ACHN (cell line): ENCODE measurements at places on chromosomes 11 and 22.
A peak's percentile ranks its signal among the peaks of the same experiment; 100 is the strongest.

DNA sequence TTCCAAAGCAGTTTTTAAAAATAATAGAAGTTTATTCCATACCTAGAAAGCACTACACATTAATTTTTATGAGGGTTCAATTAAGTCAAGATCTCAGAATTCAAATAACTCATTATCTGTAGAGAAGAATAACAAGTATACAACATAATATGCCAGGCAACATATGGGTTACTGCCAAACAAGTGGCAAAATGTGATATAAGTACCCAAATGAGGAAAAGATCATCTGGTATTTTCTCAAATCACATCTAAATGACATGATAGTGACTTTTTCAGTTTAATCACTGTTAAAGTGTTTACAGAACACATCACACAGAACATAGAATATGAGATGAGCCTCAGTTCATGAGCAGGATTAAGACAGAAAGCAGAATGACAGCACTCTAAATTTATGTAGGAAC lies 123.3 kb downstream of the FCHSD2 start:
- no peak for DNase-seq

DNA sequence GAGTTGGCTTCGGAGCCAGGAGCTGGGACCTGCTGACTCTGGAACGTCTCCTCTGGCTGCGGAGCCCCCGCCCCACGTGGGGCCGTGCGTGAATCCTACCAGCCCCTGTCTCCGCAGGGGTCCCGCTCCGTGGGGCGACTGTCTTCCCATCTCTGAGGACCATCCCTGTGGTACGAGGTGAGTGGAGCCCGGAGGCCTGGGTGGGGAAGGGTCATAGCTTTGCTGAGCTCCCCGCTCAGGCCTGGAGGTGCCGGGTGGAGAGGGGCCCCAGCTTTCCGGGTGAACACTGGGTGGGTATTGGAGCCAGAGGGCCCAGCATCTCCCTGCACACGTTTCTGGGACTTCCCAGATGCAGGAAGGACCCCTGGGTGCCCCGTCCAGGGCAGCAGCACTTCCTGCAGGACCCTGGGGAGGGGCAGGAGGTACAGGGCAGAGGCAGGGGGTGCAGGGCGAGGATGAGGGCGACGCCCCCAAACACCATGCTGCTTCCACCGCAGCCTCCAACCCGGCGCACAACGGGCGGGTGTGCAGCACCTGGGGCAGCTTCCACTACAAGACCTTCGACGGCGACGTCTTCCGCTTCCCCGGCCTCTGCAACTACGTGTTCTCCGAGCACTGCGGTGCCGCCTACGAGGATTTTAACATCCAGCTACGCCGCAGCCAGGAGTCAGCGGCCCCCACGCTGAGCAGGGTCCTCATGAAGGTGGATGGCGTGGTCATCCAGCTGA lies 3.8 kb downstream of the MUC5AC start:
- DNase-seq, result no peak

DNA sequence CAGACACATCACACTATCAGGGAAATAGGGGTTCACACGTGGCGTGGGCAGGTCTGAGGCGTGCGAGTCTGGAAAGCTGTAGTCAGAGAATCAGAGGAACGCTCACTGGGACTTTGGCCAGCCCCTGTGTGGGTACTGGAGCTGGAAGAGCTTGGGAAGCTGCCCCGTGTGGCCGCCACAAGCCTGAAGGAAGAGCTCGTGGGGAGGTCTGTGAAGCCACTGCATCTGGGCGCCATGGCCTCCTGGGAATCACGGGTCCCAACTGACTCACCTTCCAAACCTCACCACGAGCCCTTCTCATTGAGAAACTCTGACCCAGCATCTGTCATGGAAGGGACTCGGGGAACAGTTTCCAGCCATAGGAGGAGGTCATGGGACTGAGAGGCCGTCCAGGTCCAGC lies 5.9 kb upstream of the MRGPRF start:
- no peak for DNase-seq

DNA sequence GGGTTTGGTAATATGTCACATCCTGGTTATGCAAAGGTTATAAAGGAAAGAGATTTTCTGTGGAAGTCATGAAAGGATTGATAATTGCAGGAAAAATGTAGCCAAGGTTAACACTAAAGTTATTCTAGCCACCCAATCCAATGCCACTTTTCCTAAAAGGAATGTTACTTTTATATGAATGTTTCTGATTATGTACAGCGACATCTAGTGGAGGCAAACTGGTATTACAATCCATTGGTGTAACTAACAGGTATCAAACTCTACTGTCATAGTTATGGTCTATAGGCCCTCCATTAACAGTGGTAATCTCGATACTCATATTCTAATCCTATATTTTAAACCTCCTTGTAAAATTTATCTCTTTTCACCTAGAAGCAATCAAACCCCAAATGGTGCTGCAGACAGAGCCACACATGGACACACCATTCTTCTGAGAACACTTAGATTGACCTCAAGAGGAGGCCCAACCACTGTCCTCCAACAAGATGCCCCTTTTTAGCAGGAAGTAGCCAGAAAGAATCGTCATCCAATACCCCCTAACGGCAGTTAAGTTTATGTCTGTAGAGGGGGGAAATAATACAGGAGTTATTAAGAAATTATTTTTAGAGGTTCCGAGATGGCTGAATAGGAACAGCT lies 74.9 kb upstream of the RAG2 start:
- peak; percentile 49 for DNase-seq

DNA sequence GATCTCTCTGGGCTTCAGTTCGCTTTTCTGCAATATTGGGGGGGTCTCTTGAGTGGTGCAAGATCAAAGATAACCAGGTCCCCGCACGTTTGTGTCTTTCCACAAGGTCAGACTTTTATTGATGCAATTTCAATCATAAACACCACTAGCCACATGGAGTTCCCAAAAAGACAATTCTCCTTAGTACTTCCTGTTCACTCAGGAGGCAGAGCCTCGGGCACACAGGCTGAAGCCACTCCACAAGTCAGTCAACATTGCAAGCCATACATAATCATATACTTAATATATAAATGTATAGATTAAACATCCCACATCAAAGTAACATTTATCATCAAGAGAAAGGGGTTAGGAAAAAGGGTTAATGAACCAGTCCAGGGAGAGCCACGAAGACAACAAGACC lies 12.0 kb downstream of the ST14 start:
- DNase-seq, result no peak

DNA sequence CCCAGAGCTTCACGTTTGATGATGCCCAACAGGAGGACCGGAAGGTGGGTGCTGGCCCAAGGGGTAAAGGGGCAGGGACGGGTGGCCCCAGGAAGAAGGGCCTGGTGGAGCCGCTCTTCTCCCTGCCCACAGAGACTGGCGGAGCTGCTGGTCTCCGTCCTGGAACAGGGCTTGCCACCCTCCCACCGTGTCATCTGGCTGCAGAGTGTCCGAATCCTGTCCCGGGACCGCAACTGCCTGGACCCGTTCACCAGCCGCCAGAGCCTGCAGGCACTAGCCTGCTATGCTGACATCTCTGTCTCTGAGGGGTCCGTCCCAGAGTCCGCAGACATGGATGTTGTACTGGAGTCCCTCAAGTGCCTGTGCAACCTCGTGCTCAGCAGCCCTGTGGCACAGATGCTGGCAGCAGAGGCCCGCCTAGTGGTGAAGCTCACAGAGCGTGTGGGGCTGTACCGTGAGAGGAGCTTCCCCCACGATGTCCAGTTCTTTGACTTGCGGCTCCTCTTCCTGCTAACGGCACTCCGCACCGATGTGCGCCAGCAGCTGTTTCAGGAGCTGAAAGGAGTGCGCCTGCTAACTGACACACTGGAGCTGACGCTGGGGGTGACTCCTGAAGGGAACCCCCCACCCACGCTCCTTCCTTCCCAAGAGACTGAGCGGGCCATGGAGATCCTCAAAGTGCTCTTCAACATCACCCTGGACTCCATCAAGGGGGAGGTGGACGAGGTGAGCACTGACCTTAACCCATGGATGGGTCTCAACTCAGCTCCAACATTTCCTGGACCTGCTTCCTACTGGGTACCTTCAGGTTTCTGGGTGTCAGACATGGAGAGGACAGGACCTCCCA lies 2.0 kb downstream of the RIC8A start:
- peak; percentile 19 for DNase-seq

- no peak for DNase-seq
Observed at GRCh38 chr11:86624366-86624765, 48.0 kb downstream of the ME3 start.

DNA sequence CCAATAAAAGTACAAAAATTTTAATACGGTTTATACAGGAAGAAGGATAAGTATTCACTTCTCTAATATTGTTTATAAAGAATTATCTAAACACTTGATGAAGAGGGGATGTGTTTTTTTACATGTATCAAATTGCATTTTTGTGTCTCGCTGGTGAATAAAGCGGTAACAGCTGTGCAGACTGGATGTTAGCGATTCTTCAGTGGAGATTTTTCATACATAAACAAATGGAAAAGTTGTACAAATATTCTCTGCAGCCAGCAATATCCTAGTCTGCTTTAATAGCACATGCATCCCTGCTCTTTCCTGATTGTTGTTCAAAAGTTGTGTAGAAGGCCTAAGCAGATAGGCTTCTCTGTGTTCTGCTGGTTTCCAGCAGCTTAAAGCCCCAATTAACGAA lies 369.3 kb downstream of the SOX6 start:
- no peak for DNase-seq

DNA sequence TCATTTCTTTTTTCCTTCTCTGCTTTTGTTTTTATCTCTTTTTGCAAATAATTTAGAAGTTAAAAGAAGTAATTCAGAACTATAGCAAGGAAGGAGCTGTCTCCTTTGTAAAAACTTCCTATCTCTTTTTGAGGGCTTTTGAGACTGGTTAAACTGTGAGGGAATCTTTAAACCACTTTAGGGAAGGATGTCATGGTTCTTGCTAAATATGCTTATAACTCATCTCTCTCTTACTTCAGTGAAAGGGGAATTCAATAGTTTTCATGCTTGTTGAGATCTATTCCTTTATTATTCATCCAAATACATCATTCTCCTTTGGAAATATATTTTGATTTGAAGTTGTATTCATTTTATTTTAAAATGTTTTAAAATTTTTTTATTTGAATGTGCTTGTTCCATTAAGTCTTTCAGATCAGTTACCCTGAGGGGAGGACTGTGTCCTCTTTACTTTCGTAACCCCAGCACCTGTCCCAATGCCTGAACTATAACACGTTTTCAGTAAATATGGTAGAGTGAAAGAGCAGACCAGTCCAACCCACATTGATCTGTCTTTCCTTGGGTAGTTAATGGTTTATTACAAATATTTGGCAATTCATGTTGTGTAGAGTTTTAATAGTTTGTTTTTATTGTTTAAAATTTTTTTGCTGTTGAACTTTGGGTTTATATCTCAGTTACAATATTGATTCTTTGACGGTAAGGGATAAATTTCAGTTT lies 27.5 kb downstream of the AMOTL1 start:
- no peak for DNase-seq

DNA sequence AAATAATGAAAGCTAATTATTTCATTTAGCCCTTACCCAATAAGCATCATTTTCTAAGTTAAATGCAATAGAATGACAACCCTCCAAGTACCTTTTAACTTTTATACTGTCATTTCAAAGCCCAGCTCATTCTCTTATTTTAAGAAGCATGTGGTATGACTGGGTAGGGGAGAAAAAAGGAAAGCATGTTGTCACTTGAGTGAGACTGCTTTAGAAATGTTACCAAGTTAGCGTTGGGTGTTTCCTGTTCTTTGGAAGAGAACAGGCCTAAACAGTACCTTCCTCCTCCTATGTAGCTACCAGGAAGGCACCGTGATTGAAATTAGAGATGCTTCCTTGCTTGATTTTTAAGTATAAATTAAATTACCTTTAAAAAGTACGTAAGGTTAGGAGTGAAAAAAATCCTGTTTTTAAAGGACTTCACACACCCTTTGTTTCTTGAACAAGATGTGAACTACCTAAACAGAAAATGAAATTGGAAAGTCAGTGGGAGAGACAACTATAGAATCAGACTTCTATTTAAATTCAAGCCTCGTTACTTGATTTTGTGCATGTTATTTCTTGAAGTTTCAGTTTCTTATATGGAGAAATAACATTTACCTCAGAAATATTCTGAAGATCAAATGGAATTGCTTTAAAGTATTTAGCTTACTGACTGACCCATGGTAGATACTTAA lies 741 bp upstream of the CNTF start:
- DNase-seq, result no peak

- DNase-seq, result no peak
Observed at GRCh38 chr11:10002221-10002620, 291.8 kb downstream of the SBF2 start.

GRCh38 chr11:93570759-93571413 lies 27.7 kb upstream of the SMCO4 start:
- peak; percentile 42 for DNase-seq

GRCh38 chr22:49509016-49509415 lies 318.7 kb downstream of the BRD1 start:
- DNase-seq, result no peak

DNA sequence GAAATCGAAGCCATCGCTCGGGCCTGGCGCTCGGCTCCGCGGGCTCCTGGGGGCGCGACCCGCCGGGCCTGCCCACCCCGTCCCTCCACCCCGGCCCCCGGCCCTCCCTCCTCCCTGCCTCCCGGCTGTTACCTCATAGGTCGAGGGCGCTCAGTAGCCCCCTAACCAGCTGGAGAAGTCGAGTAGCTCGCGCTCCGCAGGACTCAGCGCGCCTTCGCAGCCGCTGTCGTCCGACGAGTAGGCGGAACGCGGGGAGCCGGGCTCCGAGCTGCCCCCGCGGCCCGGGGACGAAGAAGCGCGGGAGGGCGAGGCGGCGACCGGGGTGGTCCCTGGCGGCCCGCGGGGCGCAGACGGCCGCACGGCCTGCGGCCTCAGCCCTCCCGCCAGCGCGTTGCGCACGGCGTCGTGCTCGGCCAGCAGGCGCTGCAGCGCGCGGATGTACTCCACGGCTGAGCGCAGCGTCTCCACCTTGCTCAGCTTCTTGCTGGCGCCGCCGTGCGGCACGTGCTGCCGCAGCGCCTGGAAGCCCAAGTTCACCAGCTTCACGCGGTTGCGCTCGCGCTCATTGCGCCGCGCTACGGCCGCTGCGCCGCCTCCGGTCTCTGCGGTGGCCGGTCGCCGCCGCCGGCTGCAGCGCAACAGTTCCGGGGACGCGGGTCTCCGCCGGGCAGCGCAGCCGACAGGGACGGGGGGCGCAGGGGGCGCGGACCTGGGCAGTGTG lies 627 bp downstream of the ASCL2 start:
- DNase-seq, result no peak
